ENCODE measurements at places on chromosomes 3 and 15. TPM values are rescaled to one million over a fixed set of nuclear protein-coding genes. Genes with fewer than 3 reads are reported as not detected.
A peak's percentile ranks its signal among the peaks of the same experiment; 100 is the strongest.

- DNase-seq, result no peak
- H3K27me3 ChIP-seq, result no peaks in the 10 kb centered on the region
- no peak overlapping the region for H3K4me3 ChIP-seq
- no peaks in the 10 kb centered on the region for H3K4me1 ChIP-seq
- no peak overlapping the region for H3K27ac ChIP-seq
Observed at GRCh38 chr15:34154725-34155204, 52.9 kb downstream of the PGBD4 start.

DNA sequence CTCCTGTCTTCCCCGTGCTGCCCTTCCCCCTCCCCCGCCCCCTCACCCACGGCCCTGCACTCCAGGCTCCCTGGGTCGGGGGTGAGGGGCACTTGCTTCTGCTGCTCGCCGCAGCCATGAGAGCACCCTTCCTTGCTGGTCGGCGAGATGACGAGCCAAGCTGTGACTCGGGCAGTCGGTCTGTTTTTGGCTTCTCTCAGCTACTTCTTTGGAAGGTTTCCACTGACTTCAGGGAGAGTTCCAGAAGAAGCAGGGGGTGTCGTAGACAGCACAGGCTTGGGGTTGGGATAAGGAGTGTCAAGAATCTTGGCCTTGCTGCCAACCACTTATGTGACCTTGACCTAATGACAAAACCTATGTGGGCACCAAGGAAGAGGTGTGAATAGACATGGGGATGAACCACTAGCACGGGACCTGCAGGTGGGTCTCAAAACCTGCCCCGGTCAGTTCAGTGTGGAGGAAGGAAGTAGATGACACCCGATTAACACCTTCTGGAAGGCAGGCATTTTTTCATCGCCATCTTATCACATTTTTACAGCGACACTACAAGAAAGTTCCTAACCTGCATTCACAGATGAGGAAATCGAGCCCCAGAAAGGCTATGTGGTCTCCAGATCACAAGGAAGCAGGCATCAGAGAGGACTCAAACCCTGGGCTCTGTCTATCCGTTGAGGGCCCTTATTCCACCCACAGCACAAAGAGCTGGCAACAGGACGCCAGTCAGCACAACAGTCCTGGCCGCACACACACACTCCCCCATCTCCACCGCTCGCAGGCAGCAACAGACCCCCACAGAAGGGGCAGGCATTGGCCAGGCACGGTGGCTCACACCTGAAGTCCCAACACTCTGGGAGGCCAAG, 120.9 kb downstream of the LIPC start:
- no peak overlapping the region for H3K4me3 ChIP-seq
- no peak overlapping the region for H3K27ac ChIP-seq
- peaks cover 13% of the 10 kb centered on the region for H3K4me1 ChIP-seq
- no peak for DNase-seq
- no peaks in the 10 kb centered on the region for H3K36me3 ChIP-seq
- no peaks in the 10 kb centered on the region for H3K27me3 ChIP-seq

GRCh38 chr15:57152666-57153539, 223.4 kb upstream of the CGNL1 start:
- peaks cover 20% of the 10 kb centered on the region for H3K36me3 ChIP-seq
- DNase-seq, result no peak
- peak overlapping the region; percentile 18 for H3K27ac ChIP-seq
- H3K27me3 ChIP-seq, result no peaks in the 10 kb centered on the region
- no peak overlapping the region for H3K4me3 ChIP-seq

- H3K4me1 ChIP-seq, result peaks cover 41% of the 10 kb centered on the region
- H3K27ac ChIP-seq, result peak overlapping the region; percentile 90
- no peak overlapping the region for H3K4me3 ChIP-seq
- DNase-seq, result no peak
Observed at GRCh38 chr15:73984208-73984979, 7.7 kb downstream of the STOML1 start.

GRCh38 chr3:31754575-31755278, 222.0 kb downstream of the STT3B start:
- H3K27ac ChIP-seq, result no peak overlapping the region
- H3K36me3 ChIP-seq, result no peaks in the 10 kb centered on the region
- DNase-seq, result peak; percentile 7
- no peaks in the 10 kb centered on the region for H3K27me3 ChIP-seq
- H3K4me3 ChIP-seq, result no peak overlapping the region
- peaks cover 11% of the 10 kb centered on the region for H3K4me1 ChIP-seq

DNA sequence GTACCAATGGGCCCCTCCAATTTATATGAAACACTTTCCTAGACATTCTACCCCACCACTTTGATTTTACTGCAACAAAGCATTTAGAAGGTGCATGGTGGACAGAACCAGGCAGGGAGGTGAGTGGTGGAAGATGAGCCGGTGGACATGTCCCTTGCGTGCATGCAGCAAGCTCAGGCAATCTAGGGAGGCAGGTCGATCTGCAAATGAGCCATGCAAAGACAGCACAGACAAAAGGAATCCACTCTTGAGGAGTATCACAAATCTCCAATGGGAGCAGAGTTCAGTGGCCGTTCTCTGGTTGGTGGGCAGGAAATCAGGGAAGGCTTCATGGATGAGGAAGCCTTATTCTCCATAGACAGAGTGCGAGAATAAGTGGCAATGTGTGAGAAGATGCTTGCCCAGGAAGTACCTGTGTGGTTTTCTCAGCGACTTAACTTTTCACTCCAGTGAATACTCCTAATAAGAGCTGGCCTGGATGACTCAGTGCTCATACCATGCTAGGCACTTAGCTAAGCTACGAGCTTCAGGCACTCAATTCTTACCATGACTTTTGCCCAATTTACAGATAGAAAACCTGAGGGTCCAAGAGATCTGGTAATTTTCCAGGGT, 152.5 kb downstream of the FOXP1 start:
- H3K27me3 ChIP-seq, result no peaks in the 10 kb centered on the region
- no peak overlapping the region for H3K27ac ChIP-seq
- DNase-seq, result no peak
- no peak overlapping the region for H3K4me3 ChIP-seq
- no peaks in the 10 kb centered on the region for H3K36me3 ChIP-seq

Gene CCR1
- polyA plus RNA-seq, result not detected

DNA sequence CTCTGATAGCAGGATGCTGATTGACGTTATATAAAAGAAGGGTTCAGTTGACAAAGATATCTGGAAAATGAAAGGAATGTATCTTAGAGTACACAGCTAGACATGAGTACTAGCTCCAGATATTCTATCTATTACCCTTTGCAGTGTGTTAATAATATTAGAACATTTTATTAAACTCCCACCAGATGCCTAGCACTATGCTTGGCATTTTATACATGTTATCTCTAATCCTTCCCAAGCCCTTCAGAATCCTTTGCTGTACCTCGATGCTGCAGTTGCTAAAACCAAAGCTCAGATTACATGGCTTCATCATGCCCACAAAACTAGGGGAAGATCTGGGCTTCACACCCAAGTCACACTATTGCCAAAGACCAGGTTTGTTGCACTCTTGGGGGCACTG, 350.1 kb upstream of the AZI2 start:
- no peak for DNase-seq
- H3K4me1 ChIP-seq, result no peaks in the 10 kb centered on the region
- H3K4me3 ChIP-seq, result no peak overlapping the region
- no peaks in the 10 kb centered on the region for H3K36me3 ChIP-seq
- no peak overlapping the region for H3K27ac ChIP-seq

DNA sequence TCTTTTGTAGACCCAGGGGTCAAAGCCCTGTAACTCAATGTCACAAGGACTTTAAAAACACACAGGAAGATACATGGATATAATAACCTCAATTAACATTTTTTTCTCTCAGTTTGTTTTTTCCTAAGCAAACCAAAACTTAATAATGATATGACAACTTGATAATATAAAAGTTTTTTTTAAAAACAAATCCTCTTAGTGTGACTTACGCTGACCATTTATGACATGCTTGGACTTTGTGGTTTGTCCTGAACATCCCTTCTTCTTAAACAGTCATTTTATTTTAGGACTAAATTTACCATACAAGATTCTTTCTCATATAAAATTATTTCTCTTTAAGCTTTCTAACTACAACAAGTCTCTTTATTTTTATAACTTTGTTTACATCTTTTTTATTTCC, 25.4 kb upstream of the FAM3D start:
- H3K4me3 ChIP-seq, result no peak overlapping the region
- no peak overlapping the region for H3K27ac ChIP-seq
- H3K36me3 ChIP-seq, result no peaks in the 10 kb centered on the region

GRCh38 chr3:549636-550035, 353.1 kb downstream of the CHL1 start:
- H3K27ac ChIP-seq, result no peak overlapping the region
- DNase-seq, result no peak
- H3K4me1 ChIP-seq, result no peaks in the 10 kb centered on the region
- no peaks in the 10 kb centered on the region for H3K27me3 ChIP-seq
- H3K4me3 ChIP-seq, result no peak overlapping the region
- no peaks in the 10 kb centered on the region for H3K36me3 ChIP-seq

Gene TRPM1
- polyA plus RNA-seq, result not detected

GRCh38 chr3:40877631-40878463, 321.5 kb upstream of the CTNNB1 start:
- H3K36me3 ChIP-seq, result no peaks in the 10 kb centered on the region
- H3K27me3 ChIP-seq, result no peaks in the 10 kb centered on the region
- H3K4me3 ChIP-seq, result no peak overlapping the region
- no peaks in the 10 kb centered on the region for H3K4me1 ChIP-seq
- no peak overlapping the region for H3K27ac ChIP-seq
- no peak for DNase-seq

DNA sequence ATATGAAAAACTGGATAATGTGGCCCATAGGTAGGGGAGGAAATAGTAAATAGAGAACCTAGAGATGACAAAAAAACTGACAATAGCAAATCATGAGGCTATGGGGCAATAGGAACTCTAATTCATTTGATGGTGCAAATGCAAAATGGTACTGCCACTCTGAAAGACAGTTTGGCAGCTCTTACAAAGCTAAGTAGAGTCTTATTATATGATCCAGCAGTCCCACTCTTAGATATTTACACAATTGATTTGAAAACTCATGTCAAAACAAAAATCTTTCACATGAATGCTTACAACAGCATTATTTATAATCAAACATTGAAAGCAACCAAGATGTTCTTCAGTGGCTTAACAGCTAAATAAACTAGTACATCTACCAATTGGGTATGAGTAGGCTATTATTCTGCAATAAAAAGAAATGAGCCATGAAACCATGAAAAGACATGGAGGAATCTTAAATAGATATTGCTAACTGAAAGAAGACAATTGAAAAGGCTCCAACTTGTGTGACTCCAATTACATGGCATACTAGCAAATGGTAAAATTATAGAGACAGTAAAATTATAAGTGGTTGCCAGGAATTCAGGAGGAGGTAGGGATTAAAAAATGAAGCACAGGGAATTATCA, 321.8 kb upstream of the STAC start:
- no peak overlapping the region for H3K4me3 ChIP-seq
- H3K4me1 ChIP-seq, result no peaks in the 10 kb centered on the region
- H3K27me3 ChIP-seq, result no peaks in the 10 kb centered on the region
- H3K27ac ChIP-seq, result no peak overlapping the region

Gene PRR20G
- polyA plus RNA-seq, result not detected
